Stimulated activated CD8-positive, alpha-beta memory T cell treated with anti-CD3 and anti-CD28 coated beads, Interleukin-4, amount 100 ng/mL, for 4 hours (primary cell): ENCODE measurements at places on chromosomes 1 and 21.

- DNase-seq = no peak
Measured at GRCh38 chr1:229066591-229066990, 204.3 kb upstream of the RAB4A start.

GRCh38 chr21:34086887-34087306, 13.5 kb downstream of the MRPS6 start:
- DNase-seq = no peak

DNA sequence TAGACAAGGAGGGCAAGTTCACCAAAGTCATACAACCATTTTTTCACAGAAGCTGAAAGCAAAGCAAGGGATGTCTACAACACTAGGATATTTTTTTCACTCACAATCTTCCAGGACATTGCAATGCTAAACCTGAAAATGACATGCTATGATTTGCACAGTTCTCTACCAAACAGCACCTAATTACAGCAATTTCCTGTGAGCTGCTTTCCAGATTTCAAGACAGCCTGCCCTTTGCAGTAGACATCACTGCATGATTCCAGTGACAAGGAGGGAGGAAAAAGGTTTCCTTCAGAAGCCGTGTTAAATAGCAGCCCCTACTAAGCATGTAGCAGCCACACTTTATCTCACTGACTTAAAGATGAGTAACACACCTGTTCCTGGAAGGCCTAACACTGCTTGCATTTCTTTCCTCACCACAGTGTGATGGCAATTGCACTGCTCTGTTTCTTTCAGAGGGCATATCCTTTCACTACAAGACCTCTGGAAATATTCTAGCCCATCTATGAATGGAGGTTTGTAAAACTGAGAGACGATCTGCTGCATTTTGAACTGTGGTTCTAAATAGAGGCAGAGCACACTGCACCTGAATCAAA, 97.1 kb downstream of the DUSP10 start:
- DNase-seq = no peak

- DNase-seq = no peak
Measured at GRCh38 chr1:4600615-4601460, 53.6 kb upstream of the AJAP1 start.

DNA sequence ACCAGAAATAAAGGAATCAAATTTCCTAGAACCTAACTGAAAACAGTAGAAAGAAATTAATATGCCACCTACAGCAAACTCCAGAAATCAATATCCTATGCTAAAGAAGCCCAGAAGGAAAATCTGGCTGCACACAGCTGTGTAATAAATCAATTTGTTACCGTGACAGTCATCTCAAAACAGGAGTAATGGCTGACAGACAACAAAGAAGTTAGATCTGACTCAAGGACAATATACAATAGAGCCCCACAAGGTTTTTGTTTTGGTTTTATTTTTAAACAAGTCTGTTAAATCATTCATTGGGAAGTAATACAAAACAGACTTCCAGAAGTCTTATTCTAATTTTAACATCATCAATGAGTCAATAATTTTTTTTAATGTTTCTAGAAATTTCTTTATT, 168.4 kb downstream of the RERE start:
- DNase-seq = no peak

GRCh38 chr1:154521695-154522094, 19.5 kb upstream of the SHE start:
- DNase-seq = no peak

GRCh38 chr1:44854970-44855369, 11.9 kb upstream of the PTCH2 start:
- DNase-seq = no peak

GRCh38 chr1:218330043-218330623, 15.0 kb upstream of the TGFB2 start:
- DNase-seq = no peak

DNA sequence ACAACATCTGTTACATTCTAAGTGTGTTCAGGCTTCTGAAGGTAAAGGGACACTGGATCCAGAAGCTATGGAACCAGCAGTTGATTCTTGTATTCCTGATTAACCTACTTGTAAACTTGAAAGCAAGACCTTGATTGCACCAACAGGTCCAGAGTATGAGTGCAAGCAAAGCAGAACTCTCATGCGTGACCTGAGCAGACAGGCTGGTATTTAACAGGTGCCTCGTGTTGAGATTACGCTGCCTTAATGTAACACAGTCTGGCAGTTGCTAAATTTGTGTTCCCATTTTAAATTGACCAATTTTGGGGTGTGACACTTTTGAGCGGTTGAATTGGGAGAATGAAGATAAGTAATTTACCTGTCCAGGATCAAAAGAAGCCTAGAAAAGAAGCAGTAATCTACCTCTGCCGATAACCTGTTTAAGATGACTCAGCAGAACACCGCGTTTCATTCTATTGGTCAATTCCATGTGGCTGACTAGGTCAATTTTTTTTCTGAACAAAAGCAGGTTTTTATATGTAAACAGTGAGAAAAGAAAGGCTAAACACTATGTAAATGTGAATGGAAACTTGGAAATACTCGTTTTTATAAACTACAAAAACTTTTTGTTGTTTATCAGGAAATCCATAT, 147.6 kb downstream of the DYRK1A start:
- DNase-seq = no peak

GRCh38 chr1:72678683-72679082, 396.3 kb upstream of the NEGR1 start:
- no peak for DNase-seq

DNA sequence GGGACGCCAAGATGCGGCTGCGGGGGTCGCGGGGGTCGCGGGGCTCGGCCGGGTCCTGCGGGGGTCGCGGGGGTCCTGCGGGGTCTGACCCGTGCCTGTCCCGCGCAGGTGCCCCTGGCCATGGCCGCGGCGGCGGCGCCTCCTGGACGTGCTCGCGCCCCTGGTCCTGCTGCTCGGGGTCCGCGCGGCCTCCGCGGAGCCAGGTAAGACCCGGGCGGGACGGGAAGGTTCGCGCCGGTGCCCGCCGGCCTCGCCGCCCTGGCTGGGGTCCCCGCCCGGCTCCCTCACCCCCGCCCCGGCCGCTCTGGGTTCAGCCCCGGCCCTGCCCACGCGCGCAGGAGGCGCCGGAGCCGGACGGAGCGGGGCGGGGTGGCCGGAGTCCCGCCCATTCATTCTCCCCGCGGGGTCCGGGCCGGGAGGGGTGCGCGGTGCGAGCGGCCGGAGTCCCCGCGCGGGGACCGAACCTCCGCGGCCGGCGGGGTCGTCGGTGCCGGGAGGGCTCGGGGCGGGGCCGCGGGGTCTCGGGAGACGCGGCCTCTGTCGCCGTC, 380 bp downstream of the COL18A1 start:
- no peak for DNase-seq

DNA sequence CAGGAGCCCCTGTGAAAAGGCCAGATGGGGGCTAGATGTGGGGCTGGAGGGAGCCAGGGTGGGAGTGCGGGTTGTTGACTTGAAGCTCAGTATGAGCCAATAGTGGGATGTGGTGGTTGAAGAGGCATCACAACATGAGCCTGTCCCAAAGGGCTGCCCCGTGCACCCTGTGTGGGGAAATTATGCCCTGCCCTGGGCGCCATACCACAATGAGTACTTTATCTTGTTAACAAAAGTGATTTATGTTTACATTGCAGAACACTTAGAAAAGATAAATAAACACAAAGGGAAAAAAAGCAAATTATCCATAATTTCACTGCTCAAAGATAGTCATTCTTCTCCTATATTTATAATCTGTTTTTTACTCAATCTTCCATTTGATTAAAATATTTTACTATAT, 1.6 kb upstream of the NFASC start:
- no peak for DNase-seq

GRCh38 chr1:202254454-202255252, 61.1 kb downstream of the LGR6 start:
- no peak for DNase-seq

GRCh38 chr21:29121759-29122158, 8.7 kb upstream of the MAP3K7CL start:
- DNase-seq = no peak

- DNase-seq = no peak
Measured at GRCh38 chr1:163046071-163046470, 23.1 kb upstream of the RGS4 start.

DNA sequence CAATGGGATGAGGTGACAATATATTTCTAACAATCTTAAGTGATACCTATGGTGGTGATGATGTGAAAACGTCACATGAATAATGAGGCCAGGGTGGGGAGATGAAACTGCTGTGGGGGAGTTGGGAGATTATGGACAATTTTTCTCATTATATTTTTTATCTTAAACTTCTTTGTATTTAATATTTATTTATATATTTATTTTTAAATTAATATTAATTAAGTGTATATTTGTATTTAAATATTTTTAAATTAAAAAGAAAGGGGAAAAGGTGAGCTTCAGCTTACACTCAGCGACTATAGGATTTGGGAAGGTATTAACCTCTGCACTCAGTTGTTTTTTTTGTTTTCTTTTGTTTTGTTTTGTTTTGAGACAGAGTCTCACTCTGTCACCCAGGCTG, 158.7 kb downstream of the PSMG1 start:
- no peak for DNase-seq

GRCh38 chr1:212257157-212257556, 28.1 kb upstream of the PPP2R5A start:
- DNase-seq = no peak

- no peak for DNase-seq
Measured at GRCh38 chr1:45035631-45036301, 23.7 kb downstream of the UROD start.

DNA sequence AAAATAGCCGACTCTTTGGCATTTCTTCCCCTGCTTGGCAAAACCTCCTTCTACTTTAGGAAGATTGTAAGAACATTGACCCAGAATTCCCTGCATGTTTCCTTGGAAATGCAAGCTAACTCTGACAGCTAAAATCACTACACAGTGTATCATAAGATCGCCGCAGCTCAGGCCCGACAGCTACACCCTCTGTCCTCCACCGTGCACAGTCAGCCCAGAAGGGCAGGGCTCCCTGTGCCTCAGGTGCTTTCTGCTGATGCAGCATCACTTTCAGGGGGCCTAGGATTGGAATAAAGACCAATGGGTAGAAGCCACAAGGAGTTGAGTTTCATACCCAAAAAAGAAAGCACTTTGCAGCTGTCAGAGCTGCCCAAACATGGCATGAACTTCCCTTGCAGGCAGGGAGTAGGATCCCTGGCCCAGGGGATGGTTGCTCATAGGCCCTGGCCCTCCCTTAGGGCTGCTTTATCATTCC, 145.3 kb downstream of the SEC16B start:
- no peak for DNase-seq

- DNase-seq = no peak
Measured at GRCh38 chr1:33637846-33638440, 165.5 kb downstream of the ZSCAN20 start.

- DNase-seq = no peak
Measured at GRCh38 chr1:148353461-148354283, 129.4 kb downstream of the PPIAL4G start.

- DNase-seq = no peak
Measured at GRCh38 chr1:86788300-86789206, 84.2 kb downstream of the SH3GLB1 start.

- DNase-seq = no peak
Measured at GRCh38 chr21:45050797-45051489, 23.4 kb upstream of the ADARB1 start.

GRCh38 chr1:183002797-183003196, 20.4 kb upstream of the LAMC1 start:
- DNase-seq = no peak

DNA sequence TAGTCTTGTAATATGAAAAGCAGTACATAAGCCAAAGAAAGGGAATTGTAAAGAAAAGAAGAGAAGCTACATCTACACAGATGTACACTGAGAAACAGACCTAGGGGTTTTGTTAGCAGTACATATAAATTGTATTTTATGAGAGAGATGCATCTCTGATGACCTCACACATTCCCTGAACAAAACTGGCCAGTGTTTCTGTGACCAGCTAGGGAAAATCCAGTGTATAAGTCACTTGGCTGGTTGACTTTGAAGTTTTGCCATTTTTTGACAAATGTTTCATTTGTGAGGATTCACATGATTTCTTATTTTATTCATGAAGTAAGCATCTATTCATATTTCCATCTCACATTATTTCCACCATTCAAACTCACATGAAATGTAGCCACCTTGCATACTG, 28.3 kb upstream of the DYNLT5 start:
- DNase-seq = no peak

GRCh38 chr1:187091666-187092065, 262.9 kb downstream of the PLA2G4A start:
- DNase-seq = no peak

GRCh38 chr21:38439426-38439825, 58.9 kb downstream of the ERG start:
- DNase-seq = no peak

DNA sequence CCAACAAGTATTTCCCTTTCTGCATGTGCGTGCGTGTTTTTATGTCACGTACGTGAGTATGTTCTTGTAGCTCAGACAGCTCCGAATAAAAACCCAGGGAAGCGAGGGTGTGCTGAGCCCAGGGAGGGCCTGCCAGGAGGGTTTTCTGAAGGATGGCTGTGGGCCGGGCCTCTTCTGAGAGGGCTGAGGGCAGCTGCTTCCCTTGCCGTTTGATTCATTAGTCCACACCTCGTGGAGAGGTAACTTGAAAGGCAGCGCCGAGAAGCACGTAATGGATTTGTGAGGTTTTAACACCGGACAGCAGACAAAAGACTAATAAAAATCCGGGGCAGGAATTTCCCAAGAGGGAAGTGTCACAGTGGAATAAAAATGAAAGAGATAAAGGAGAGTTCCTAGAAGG, 29.5 kb downstream of the CD247 start:
- DNase-seq = no peak

DNA sequence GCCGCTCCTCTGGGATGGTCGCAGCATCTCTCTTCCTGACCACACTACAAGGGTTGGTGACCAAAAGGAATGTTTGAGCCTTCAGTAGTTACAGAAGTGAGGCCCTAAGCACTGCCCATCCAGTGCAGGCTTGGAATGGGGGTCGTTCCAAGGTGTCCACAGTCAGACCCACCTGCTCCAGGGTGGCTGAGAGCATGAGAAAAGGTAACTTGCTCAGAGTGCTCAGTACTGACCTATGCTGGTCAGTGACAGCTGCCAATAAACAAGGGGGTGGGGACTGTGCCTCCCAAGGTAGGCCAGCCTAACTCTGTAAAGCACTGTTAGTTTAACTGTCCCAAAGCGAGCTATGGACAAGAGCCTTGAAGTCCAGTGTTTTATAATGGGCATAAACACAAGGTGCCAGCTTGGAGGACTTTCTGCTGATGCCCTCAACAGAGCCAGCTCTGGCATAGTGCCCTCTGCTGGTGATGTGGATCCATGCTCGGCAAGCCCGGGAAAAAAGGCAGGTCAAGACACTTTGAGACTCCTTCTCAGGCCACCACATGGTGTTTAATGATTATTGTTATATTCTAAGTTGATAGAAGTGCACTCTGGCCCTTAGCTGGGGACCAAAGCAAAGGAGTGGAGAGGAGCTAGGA, 78.1 kb upstream of the DNAH14 start:
- DNase-seq = no peak

DNA sequence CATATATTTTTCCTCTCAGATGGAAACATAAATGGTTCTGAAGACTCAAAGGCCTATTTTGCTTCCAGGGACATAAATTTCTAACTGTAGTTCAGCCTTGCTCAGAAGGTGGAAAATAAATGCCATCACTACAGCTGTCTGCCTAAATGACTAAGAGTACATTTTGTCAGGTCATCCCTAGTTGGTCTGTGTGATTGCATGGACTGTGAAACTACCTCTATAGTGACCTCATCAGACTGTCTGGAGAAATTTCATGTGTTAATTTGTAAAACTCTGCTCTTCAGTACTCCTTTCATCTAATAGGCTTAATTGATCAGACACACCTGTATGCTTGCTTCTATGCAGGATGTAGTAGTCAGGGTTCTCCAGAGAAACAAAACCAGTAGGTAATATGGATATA, 886.9 kb downstream of the AMY1C start:
- DNase-seq = no peak

GRCh38 chr21:17050646-17051045, 462.2 kb upstream of the CXADR start:
- DNase-seq = no peak

GRCh38 chr1:185916861-185917260, 182.7 kb downstream of the HMCN1 start:
- DNase-seq = no peak
